ENCODE measurements at places on chromosomes 3 and 15. TPM values are rescaled to one million over a fixed set of nuclear protein-coding genes. Genes with fewer than 3 reads are reported as not detected.

- DNase-seq = no peak
Measured at GRCh38 chr15:62715946-62716345, 326.6 kb upstream of the TPM1 start.

FOXB1 gene
- not detected for polyA plus RNA-seq

FAM107A gene
- 12.5 TPM for polyA plus RNA-seq

C3orf85 gene
- not detected for polyA plus RNA-seq
